OCI-M1 (cell line): ENCODE measurements at places on chromosomes 6 and 20.
A peak's percentile ranks its signal among the peaks of the same experiment; 100 is the strongest.

- peak; percentile 87 for DNase-seq
Measured at GRCh38 chr20:4064144-4064909, 49.0 kb upstream of the RNF24 start.

GRCh38 chr6:161594412-161594811 is 320.6 kb upstream of the AGPAT4 start:
- no peak for DNase-seq

- no peak for DNase-seq
Measured at GRCh38 chr6:165708985-165709576, 46.0 kb upstream of the PDE10A start.

DNA sequence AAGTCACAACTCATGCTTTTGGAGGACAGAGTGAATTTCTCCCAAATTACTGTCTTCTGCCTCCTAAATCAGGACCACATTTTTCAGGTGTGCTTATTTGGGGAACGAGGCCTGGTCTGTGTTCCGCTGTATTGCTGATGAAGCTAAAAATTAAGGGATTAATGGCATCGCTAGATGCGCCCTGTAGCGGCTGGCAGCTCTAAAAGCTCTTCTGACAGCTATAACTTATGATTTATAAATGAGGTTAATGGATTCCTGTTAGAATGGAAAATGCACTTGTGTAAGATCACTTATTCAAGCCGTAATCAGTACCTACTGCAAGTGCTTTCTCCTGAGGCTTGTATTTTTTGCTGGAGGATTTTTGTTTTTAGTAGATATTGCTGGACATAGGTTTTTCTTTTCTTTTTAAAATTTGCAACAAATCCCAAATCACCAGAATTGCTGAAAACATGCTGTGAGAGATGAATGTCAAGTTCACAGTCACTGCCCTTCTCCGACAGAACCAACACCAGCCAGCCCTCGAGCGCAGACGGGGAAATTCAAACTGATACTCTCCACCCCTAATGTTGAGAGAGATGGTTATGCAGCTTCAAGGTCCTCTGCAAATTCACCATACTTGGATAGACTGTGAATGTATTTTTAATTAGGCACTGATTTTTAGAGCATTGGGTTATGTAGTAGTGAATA is 49.1 kb downstream of the AKAP12 start:
- DNase-seq = no peak

DNA sequence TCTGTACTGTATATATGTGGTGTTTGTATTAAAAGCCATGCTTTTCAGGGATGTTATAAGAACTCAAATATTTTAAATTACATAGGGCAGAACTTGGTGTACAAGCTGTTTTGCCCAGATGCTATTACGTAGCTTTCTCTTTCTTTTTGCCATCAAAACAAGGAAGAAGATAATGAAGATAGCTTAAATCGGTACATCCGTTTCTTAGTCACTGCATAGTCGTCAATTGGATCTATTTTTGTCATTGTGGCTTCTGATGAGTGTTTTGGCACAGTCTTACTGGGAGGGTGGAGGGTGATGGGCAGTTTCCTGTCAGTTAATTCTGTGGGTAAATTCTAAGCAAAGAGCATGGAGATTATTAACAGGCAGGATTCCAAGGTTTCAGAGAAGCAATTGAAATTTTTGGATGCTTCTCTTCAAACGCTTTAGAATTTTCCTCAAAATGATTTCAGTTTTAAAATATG is 649.1 kb upstream of the GJE1 start:
- peak; percentile 96 for DNase-seq

GRCh38 chr6:137043710-137044365 is 927 bp downstream of the IL20RA start:
- DNase-seq = no peak

DNA sequence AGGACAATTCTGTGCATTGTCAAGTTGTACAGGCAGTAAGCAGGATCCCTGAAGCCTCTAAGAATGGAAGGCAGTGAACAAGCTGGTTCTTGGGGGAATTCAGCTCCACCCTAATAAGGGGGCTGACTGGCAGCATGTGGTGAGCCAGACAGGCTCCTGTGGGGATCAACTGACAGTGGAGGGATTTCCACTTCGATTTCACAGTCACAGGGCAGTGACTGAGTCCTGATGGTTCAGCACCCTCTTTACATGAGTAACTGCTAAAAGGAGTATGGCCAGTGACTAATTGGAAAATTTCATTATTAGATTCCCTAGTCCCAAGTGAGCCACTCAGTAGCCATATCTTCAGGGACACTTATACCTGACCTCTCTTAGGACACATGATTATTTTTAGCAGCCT is 78.4 kb downstream of the NDUFAF5 start:
- no peak for DNase-seq

DNA sequence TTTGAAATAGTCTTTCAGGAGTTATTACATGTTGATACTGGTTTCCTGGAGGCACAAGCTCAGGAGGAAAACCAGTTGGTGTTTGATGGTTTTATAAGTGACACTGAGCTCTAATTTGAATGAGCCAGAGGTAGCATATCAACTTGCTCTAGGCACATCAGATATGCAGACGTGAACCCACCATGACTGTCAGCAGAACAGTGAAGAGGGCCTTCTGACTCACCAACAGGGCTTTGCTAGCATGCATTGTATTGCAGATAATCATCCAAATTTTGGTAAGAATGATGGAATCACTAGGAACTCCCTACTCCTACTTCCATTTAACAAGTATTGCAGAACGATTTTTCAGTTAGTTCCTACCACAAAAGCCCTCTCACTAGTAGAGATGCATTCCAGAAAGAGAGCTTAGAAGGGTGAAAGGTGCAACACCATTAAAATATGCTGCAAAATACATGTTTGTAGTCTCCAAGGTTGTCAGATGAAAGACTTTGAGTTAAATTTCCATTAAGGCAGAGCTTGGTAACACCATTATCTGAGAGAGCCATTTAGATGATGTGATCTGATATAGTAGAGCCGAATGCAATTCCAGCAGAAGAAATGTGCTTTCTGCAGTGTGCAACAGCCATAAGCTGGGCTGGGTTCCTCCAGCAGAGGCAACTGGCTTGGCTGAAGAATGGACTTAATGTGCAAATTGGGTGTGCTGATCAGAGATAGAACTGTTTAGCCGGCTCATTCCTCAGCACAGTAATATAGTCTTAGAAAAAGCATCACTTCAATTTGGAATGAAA is 968.7 kb upstream of the ADGRB3 start:
- peak; percentile 22 for DNase-seq

- DNase-seq = no peak
Measured at GRCh38 chr6:41489120-41489851, 56.9 kb upstream of the FOXP4 start.

GRCh38 chr6:168315596-168315995 is 4.0 kb downstream of the DACT2 start:
- no peak for DNase-seq

GRCh38 chr20:47181056-47181862 is 175.2 kb downstream of the ZMYND8 start:
- DNase-seq = peak; percentile 84

GRCh38 chr6:2973676-2974075 is 2.3 kb upstream of the SERPINB6 start:
- DNase-seq = peak; percentile 88
